ENCODE measurements at places on chromosomes 6 and 20. TPM values are rescaled to one million over a fixed set of nuclear protein-coding genes. Genes with fewer than 3 reads are reported as not detected.

The LY6G5C gene
- total RNA-seq, result 1.1 TPM

The SCAF8 gene
- total RNA-seq, result 17.2 TPM

The CRISP2 gene
- total RNA-seq, result not detected

The CCM2L gene
- total RNA-seq, result 13.1 TPM

The SAMD10 gene
- total RNA-seq, result 2.2 TPM

The TAAR1 gene
- total RNA-seq, result not detected

The KIF25 gene
- not detected for total RNA-seq

The BMP6 gene
- total RNA-seq, result 190 TPM

The MDN1 gene
- 26.4 TPM for total RNA-seq

The EEF1A2 gene
- 2.0 TPM for total RNA-seq

The IL17A gene
- total RNA-seq, result not detected

The ENPP4 gene
- total RNA-seq, result 2.4 TPM

The JPH2 gene
- total RNA-seq, result 0.09 TPM

The CD109 gene
- total RNA-seq, result 15.4 TPM

The PDE10A gene
- total RNA-seq, result 12.5 TPM

The CLVS2 gene
- total RNA-seq, result under 0.01 TPM

The LY86 gene
- total RNA-seq, result not detected

The OR12D3 gene
- not detected for total RNA-seq

The RPL7L1 gene
- total RNA-seq, result 109 TPM

The C6orf132 gene
- total RNA-seq, result 0.85 TPM

The IL17F gene
- total RNA-seq, result not detected

The GSTA5 gene
- not detected for total RNA-seq

The MAP1LC3A gene
- total RNA-seq, result 14.9 TPM

The APOBEC2 gene
- not detected for total RNA-seq

The MOXD1 gene
- total RNA-seq, result not detected

The PREP gene
- total RNA-seq, result 34.4 TPM

Data from endothelial cell of coronary artery (primary cell).